ENCODE measurements at places on chromosomes 2 and 18.

- DNase-seq, result no peak
These were observed 440.5 kb upstream of the TCF4 start for GRCh38 chr18:56028514-56028913.

DNA sequence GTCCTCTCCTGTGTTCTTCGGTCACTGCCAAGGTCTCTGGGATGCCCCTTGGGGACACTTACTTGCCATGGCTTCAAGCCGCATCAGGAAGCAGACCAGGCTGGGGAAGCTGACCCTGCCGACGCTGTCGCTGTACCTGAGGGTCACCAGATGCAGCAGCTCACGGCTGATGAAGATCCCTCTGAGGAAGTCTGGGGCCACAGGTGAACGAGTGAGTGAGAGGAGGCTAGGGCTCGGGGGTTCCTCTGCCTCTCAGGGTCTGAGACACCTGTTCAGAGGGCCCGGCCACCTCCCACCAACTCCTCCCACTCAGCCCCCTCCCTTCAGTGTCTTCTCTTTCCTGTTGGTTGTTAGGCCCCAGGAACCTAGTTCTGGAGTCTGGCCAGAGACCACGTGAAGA lies 74.9 kb downstream of the CAPN13 start:
- no peak for DNase-seq

GRCh38 chr2:1707771-1708418 lies 36.4 kb downstream of the PXDN start:
- peak; percentile 74 for DNase-seq

DNA sequence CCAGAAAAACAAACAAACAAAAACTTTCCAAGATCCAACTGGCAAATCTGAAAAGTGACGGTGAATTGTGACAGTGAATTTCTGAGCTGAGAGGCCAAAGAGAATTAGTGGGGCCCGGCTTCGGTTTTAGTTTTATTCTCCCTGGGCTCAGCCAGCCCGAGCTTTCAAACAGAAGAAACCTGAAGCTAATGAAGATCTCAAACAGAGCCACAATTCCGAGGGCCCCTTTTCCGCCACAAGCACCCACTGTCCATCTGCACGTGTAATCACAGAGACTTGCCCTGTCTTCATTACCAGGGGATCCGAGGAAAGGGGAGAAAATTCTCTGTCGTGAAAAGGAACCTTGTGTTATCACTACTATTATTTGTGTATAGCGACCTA lies 4.2 kb upstream of the ONECUT2 start:
- no peak for DNase-seq

DNA sequence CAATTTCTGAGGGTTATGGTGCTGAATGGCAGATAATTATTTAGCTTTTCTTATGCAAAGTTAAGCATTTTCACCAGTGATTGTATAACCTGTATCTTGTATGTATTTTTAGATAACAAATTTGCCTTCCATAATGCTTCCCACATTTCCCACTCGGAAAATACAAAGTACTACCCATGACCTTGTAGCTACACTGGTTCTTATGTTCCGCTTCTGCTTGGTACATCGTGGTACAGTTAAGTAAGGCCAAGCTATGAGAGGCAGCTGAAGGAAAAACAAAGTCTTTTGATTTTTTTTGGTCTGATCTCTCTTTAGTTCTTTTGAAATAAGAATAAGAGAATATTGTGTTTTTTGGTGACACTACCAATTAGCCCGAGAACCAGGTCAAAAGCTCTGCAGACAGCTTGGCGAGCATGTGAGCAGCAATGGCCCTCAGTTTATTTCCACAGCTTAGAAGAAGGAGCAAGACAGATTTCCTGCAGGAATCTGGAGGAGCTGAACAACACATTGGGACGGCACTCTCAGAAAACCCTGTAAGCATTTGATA lies 26.8 kb downstream of the SH3YL1 start:
- DNase-seq, result no peak

DNA sequence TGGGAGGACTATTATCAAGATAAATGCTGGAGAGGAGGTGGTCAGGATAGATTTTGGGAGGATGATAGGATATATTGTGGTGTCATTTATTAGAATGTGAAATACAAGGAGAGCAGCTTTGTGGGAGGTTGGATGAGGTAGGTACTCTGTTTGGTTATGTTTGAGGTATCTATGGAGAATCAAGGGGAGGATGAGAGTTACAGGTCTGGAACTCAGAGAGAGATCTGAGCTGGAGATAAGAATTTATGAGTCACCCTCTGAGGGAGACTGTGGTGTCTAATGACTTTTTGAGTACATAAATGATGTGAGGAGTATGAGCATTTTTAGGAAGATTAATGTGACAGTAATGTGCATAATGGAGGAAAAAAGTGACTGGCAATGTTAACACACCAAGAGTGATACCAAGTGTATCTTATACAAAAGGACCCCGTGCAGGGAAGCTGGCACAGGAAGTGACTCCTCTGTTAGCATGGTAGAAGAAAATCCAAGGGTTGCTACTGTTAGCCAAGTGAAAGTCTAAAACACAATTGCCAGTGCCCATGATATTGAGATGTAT lies 48.2 kb downstream of the CRIM1 start:
- DNase-seq, result no peak

GRCh38 chr2:172389685-172390339 lies 37.6 kb upstream of the ITGA6 start:
- no peak for DNase-seq

DNA sequence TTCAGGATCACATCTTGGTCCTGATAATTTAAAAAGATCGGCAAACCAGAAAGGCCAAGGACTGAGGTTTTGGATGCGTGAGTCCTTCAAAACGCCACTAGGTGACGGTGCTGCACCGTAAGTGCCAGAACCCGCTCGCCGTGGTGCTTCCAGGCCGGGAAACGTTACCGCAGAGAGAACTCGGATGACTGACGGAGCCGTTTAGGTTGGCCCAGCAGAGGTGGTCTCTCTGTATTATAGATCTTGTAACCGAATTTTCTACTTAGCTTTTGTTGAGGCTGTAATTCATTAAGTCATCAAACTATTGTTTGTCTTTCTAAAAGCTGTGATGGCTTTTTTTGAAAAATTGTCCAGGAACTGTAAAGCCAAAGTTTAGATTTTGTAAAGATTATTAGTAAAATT lies 39.8 kb upstream of the ADCYAP1 start:
- peak; percentile 83 for DNase-seq

- no peak for DNase-seq
These were observed 2.1 kb upstream of the PID1 start for GRCh38 chr2:229273006-229273722.

DNA sequence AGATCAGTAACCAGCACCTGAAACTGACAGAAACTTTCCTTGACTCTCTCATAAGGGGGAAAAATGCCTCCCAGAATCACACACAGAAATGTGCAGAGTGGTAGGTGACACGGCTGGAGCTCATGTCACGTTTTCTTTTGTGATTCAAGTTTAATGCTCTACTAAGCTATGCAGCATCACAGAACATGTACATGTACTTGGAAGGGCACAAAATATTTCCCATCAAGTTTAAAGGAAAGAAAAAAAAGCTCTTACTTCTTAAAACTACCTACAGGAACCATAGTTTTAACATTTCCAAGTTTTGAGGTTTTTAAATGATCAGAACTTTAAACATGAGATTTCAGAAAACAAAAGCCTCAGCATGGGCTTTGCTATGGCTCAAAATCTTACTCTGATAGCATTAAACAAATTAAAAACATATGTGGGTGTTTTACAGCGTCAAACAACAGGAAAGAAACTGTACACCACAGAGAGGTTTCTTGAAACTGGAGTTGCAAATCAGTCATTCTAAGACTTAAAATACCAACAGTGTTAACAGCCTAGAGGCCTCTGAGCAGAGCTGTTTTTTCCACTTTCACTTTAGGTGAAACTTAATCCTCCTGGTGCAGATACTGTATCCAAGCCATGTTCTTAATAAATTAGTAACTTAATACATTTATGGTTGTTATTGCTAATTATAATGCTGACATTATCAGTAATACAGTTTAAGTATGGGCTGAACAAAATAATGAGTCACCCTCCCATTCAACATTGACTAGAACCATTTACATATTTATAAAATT lies 30.1 kb downstream of the MBP start:
- no peak for DNase-seq

GRCh38 chr2:207370646-207371045 lies 159.1 kb upstream of the CREB1 start:
- DNase-seq, result no peak

- no peak for DNase-seq
These were observed 38.7 kb downstream of the MCFD2 start for GRCh38 chr2:46876741-46877384.

GRCh38 chr2:121925466-121925865 lies 170.0 kb downstream of the TSN start:
- DNase-seq, result no peak

- no peak for DNase-seq
These were observed 24.0 kb downstream of the POLR1A start for GRCh38 chr2:86081724-86082123.

DNA sequence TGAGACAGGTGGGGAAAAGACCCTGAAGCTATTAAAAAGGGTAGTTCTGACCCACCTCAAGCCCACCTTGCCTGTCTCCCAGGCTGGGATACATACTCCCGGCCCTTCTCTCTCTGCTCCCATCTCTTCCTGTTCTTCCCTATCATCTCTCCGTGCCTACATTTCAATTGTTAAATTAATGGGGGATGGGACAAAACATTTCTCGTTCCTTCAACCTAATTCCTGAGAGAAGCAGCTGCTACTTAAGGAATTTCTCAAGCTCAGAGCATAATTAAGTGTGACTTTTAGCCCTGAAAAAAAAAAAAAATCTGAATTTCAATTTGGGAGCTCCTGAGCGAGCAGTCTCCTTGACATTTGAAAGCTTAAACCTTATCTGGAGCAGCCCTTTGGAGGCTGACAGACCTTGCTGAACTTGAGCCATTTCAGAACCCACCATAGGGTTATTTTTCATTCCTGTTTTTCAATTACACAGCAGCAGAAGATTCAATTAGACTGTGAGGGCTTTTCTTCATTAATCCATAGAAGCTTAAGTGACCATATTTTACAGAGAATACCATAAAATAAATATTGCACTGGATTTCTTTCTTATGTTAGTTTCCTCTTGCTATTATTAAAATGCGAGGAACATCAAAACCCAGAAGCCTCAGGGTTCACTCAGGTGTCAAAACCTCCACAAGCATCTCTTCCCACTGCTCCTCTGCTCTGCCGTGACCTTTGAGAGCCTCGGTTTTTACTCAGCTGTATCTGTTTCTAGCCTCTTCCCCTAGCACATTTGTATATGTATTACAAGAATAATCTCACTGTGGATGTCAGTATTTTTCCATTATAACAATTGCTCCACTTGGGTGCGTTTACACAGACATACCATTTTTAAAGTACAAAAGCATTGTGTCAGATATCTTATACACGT lies 125.7 kb downstream of the B3GNT2 start:
- no peak for DNase-seq

DNA sequence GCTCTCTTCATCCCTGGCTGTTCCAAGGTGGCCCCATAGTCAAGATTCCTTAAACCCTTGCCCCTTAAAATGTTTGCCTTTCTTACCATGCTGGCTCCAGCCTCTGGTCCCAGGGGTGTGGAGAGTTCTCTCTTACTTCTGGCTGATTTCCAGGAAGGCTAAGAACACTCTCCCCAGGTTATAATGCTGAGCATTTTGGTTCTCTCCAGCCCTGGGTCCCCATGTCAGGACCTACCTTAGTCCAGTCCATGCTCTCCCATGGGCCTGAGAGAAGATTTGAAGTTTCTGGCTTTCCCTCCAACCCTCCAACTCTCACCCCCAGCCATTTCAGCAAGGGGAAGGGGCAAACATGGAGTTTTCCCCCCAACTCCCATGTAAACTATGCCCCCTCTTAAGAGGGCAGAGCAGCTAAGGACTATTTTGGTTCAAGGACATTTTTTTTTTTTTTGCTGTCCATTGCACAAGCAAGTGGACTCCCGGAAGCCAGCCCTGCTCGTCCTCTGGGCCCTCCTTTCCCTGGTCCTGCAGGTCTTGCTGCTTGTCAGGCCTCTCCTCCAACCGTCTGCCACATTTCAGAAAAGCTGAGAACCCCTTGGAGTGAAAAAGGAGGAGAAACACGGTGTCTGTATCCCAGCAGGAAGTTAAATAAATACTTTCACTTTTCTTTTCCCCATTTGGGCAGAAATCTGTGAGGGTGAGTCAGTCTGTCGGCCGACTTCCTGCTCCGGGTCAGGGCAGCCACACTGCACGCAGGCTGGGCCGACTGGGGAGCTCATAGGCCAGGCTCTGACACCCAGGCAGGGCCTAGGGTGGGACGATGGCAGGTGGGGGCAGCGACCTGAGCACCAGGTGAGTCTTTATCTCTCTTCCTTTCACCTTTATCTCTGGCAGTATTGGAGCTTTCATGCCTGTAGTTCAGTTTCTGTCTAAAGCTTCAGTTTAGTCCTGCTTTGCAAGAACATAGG lies at the start of gene SP140L:
Gene SP140L (plus strand): TSS at position 741 of the 965 bp plus-strand sequence. CDS start 77 bp downstream, at position 818.
- no peak for DNase-seq

DNA sequence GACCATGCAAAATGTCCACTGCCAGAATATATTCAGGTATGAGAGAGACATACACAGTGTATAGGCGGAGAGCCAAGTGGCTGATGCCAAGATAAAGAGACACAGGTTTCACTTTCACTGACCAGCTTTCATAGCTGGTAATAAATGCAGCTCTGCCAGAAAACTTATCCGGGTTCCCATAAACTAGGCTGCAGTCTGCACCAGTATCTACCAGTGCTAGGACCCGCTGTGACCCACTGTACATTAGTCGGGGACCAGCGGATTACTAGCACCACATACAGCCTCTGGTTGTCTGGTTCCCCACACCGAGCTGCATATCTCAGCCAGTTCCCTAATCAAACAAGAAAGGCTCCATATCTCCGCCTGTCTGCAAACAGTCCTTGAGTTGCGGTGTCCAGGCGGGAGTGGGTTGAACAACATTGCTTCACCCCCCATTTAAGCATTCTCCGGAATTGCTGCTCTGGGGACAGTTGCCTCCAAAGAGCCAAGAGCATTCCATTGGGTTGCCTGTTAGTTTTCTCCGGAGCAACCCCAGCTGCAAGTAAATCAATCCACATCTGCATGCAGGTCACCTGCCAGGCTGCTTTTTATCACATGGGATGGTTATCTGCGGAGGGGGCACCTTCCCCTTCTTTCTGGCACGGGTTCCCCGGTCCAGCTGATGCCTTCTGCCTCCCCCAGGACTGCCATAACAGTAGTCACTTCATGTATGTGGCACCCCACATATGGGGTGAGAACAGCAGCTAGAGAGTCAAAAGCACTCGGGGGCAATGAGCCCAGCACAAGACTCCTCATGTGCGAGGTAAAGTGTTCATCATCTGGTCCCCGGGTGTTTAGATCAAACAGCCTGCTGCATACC lies 18.0 kb upstream of the KLHL23 start:
- no peak for DNase-seq

DNA sequence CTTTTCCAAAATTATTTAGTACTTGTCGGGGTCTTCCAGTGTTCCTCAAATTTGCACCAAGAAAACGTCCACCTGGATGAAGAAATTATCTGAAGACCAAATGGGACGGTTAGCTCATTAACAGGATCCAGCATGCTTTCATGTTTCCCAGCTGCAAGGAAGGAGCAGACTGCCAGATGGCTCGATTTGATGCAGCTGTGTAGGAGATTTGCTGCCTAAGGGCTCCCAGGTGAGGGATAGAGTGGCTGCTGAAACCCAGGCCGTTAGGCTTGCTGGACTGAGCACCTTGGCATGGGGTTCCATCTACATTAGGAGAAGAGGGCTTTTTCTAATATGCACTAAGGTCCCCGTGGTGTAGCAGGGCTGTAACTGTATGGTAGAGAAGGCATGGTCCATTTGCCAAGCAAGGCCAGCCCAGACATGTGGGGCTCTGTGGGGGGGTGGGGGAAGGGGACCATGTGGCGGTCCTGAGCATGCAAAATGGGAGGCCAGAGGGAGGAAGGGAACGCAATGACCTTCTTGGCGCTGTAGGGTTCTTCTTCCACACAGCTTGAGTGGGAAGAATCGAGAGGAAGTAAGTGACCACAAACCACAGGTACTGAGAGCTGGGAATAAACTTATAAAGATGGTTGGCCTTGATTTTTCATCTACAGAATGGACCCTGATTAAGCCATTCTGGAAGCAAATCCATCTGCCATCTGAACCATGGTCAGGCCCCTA lies 144.0 kb downstream of the TMEM163 start:
- DNase-seq, result no peak

All from ecto neural progenitor cell (in vitro differentiated cells).